ENCODE measurements at places on chromosomes 2 and 18. TPM values are rescaled to one million over a fixed set of nuclear protein-coding genes. Genes with fewer than 3 reads are reported as not detected.

DNA sequence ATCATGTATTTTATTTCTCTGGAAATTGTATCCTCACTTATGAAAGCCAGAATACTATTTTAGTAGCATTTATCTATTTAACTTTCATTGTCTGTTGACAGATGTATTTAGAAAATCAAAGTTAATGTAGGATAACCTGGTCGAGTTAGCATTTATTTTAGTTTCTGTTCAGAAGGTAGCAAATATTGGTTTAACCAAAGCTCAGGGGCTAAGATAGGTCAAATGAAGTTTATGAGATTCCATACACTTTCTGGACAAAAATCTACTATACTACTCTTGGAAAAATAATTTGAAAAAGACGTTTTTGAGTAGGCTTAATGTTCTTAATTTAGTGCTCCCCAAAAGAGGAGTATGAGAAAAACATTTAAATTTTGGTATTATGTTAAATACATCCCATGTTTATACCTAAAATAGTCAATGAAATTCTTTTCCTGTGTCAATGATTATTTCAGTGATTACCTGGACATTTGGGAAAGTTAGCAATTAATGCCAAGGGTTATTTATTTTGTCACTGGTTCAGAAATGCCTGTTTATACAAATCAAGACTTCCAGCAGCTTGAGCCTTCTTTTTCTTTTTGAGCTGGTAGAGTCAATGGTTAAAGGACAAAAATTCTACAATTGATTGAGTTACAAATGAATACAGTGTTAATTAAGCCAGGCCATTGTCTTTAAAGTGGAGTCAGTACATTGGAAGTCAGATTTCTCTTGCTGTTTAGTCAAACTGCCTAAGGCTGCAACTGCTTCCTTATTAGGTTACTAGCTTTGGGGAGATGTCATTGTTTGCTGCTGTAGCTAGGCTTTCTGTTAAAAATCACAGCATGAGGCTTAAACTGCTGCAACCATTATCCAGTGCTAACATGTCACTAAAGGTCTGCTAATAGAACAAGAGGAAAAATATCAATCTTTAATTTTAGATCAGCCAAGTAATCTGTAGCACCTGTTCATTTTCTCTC lies 182.3 kb downstream of the CAMKMT start:
- no peaks in the 10 kb centered on the region for H3K36me3 ChIP-seq
- no peak for DNase-seq
- H3K4me3 ChIP-seq = no peak overlapping the region
- H3K27me3 ChIP-seq = no peaks in the 10 kb centered on the region
- H3K4me1 ChIP-seq = no peaks in the 10 kb centered on the region

The UGT1A9 gene
- not detected for total RNA-seq

The LRATD1 gene
- 2.6 TPM for total RNA-seq

DNA sequence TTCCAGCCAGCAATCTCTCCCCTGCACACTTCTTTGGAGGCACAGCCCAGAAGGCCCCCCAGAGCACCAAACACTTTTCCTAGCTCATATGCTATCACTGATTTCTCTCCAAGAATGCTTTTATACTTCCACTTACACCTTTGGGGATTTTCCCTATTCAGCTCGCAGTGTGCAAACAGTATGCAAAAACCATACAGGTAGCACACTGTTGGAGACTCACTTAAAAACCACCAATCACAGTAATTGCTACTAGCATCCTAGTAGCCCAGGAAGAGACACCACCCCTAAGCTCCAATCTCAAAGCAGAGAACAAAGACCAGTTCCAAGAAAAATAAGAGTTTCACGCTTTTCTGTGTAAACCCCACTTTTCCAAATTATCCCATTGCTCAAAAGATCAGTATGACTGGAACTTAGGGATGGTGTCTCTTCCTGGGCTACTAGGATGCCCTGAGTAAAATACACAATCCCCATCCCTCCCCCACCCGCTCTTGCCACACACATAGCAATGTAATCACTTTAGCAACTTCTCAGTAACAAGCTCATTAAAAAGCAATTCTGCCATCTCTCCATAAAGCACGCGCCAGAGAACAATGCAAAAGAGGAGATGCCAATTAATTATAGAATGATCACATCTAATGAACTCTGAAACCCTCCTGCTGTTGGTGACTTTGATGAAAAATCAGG lies 43.0 kb downstream of the KLF7 start:
- H3K27ac ChIP-seq = peak overlapping the region; percentile 15
- H3K4me3 ChIP-seq = no peak overlapping the region
- DNase-seq = no peak
- H3K36me3 ChIP-seq = peaks cover 66% of the 10 kb centered on the region

The DSG1 gene
- total RNA-seq = 0.93 TPM

The ZNF638 gene
- total RNA-seq = 84.9 TPM

DNA sequence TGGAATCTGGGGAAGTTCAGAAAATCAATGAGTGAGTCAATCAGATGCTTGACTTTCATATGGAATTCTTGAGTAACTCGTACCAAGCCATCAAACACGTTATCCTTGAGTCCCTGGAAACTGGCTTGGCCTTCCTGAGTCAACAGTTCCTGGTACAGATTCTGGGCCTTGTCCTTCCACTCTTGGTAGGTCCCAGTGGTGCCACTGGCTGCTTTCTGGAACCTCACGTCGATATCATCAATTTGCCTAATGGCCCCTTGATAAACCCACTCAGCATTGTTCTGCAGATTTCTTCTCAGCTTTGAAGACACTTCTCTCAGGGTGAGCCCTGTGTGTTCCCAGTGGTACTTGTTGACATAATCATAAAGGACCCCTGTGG lies 41.1 kb downstream of the APOB start:
- H3K27ac ChIP-seq = no peak overlapping the region
- H3K4me3 ChIP-seq = no peak overlapping the region
- no peak for DNase-seq

DNA sequence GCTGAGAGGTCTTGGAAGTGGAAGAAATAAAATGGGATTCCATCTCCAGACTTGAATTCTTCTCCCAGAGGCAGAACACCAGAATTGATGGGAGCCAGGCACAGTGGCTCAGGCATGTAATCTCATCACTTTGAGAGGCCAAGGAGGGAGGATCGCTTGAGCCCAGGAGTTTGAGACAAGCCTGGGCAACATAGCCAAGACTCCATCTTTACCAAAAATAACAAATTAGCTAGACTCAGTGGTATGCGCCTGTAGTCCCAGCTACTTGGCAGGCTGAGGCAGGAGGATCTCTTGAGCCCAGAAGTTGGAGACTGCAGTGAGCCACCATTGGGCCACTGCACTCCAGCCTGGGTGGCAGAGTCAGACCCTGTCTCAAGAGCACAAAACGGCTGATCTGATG lies 144.3 kb downstream of the C1D start:
- DNase-seq = no peak
- H3K36me3 ChIP-seq = no peaks in the 10 kb centered on the region
- H3K4me1 ChIP-seq = no peaks in the 10 kb centered on the region
- no peaks in the 10 kb centered on the region for H3K27me3 ChIP-seq

DNA sequence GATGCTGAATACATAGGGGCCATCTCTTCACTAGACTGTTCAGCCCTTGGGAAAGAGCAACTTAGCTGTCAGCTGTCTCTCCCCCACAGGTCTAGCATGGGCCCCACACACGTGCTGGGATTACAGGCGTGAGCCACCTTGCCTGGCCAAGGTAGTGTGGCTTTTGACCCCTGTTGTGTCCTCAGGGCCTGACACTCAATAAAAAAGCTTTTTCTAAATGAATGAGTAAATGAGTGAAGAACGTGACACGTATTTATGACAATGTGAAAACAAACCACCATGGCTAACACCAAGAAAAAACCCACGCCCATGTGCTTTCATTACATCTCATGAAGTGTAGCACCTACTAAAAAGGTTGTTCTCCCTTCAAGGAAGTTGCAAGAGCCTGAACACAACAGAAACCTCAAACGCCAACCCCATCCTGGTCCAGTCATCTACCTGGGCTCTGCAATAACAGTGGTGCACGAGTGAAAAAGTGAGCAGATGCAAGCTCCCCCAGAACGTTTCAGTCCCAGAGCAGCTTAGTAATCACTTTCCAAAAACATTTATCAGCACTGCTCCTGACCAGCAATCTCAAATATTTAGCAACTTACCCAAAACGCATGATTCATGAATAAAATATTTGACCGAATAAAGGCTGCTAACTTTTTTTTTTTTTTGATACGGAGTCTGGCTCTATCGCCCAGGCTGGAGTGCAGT lies 3.4 kb downstream of the WDFY1 start:
- no peaks in the 10 kb centered on the region for H3K36me3 ChIP-seq
- H3K4me3 ChIP-seq = no peak overlapping the region
- H3K27me3 ChIP-seq = no peaks in the 10 kb centered on the region

The CREG2 gene
- total RNA-seq = 1.4 TPM

The STPG4 gene
- total RNA-seq = not detected

GRCh38 chr2:216590780-216591179 lies 42.4 kb upstream of the IGFBP2 start:
- H3K36me3 ChIP-seq = no peaks in the 10 kb centered on the region
- H3K27ac ChIP-seq = no peak overlapping the region
- peak; percentile 23 for DNase-seq
- H3K27me3 ChIP-seq = no peaks in the 10 kb centered on the region
- H3K4me1 ChIP-seq = peaks cover 23% of the 10 kb centered on the region

DNA sequence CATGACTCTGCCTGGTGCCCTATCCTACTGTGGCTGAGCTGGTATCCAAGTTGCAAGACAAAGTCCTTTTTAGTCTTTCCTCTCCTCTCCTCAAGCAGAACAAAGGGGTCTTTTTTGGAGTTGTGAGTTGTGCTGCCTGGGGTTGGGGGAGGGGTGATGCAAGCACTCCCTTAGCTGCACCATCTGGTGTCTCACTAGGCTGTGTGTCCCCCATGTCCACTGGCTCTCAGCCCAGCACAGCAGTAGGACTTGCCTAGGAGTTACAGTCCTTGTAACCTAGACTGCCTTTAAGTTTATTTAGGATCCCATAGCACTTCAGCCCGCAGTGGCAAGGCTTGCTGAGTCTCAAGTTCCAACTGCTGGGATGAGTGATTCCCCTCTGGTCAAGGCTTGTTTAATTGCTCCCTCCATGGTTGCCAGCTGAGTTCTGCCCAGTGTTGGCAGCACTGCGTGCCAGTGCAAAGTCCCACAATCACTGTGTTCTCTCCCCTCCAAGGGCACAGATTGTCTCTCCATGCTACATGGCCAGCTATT lies 13.2 kb upstream of the ILKAP start:
- H3K27me3 ChIP-seq = no peaks in the 10 kb centered on the region
- H3K4me3 ChIP-seq = no peak overlapping the region
- no peaks in the 10 kb centered on the region for H3K36me3 ChIP-seq
- DNase-seq = no peak

DNA sequence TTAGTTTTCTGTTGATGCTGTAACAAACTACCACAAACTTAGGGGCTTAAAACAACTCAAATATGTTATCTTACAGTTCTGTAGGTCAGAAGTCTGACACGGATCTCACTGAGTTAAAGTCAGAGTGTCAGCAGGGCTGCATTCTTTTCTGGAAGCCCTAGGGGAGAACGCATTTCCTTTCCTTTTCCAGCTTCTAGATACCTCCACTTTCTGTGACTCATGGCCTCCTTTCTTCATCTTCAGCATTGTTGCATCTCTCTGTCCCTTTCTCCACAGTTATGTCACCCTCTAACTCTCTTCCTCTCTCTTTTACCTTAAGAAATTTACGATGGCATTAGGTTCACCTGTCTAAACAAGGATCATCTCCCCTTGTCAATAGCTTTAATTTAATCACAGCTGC lies 13.3 kb upstream of the PPP4R1 start:
- no peak overlapping the region for H3K27ac ChIP-seq
- H3K36me3 ChIP-seq = no peaks in the 10 kb centered on the region
- no peaks in the 10 kb centered on the region for H3K27me3 ChIP-seq
- no peak for DNase-seq

DNA sequence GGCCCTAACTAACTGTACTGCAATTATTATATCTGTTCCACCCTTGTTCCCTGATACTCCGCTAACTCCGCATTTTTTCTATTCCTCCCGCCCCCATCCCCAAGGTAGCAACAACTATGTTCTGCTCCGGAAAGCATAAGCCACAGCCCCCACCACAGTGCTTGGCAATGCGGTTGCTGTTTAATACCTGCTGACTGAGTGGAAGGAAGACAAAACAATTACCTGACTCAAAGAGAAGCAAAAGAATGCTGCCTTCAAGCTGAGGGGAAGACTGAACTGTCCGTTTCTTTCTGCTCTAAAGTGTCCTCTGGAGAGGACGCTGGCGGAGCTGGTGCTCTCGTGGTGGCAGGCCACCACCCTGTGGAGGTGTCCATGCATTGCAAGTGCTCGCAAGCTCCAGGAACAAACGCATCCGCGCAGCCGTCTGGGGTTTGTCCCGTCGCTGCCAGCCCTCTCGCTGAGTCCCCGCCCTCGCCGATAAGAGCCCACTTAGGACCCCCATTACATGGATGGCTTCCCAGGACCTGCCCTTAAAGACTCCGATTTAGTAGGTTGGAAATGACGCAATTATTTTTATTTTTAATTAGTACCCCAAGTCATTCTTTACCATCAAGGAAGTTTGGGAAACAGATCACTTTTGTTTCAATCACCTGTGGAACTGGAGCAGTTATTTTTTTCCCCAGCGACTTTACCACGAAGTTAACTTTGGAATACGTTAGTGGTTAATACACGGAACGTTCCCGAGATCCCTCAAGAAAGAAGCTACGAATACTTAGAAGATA lies 1.6 kb upstream of the MYL12A start:
- H3K4me3 ChIP-seq = peak overlapping the region; percentile 90
- no peaks in the 10 kb centered on the region for H3K36me3 ChIP-seq
- H3K4me1 ChIP-seq = no peaks in the 10 kb centered on the region

DNA sequence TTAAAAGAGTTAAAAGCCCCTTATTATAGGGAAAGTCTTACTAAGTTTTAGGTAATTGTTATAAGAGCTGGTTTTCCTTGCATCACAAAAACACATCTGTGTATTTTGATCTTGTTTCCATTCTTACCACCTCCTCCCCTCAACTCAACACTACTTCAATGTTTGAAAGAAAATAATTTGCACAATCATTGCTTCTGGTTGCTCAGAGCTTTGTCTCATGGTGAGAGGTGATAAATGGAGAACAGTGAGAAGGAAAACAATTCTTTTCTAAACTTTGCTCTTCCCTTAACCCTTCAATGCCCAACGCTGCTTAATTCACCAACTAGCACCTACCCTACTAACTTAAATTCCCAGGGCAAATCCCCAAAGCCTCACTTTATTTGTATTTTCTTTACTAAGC lies 268.1 kb upstream of the LINC00305 start:
- H3K4me3 ChIP-seq = no peak overlapping the region
- no peaks in the 10 kb centered on the region for H3K27me3 ChIP-seq
- H3K36me3 ChIP-seq = no peaks in the 10 kb centered on the region
- H3K4me1 ChIP-seq = no peaks in the 10 kb centered on the region
- no peak for DNase-seq

GRCh38 chr2:62787386-62787785 lies 81.9 kb downstream of the EHBP1 start:
- no peaks in the 10 kb centered on the region for H3K36me3 ChIP-seq
- H3K27me3 ChIP-seq = no peaks in the 10 kb centered on the region

The GPR39 gene
- not detected for total RNA-seq

- H3K36me3 ChIP-seq = no peaks in the 10 kb centered on the region
- no peaks in the 10 kb centered on the region for H3K27me3 ChIP-seq
- H3K4me1 ChIP-seq = no peaks in the 10 kb centered on the region
- H3K4me3 ChIP-seq = no peak overlapping the region
Observed at GRCh38 chr2:234913208-234913626, 38.6 kb upstream of the SH3BP4 start.

The FAM110C gene
- 1.7 TPM for total RNA-seq
